ENCODE measurements at places on chromosomes 1 and 21. TPM values are rescaled to one million over a fixed set of nuclear protein-coding genes. Genes with fewer than 3 reads are reported as not detected.

DNA sequence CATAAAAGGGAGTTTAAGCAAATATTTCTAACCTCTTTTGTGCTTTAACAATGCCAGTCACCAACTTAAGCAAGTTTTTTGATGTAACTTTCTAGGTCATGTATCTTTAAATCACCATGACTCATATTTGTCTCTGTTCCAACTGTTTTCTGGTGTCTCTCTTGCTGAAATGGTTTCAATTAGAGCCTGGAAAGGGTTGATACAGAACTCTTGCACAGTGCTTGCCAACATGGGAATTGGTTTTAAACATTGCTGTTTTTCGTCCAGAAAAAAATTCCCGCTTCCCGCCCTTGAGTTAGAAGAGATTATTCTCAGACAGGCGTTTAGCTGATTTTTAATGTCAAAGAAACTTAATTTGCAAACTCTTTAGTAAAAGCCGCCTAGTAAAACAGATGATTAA lies 46.4 kb upstream of the SLC22A15 start:
- no peak for DNase-seq

DNA sequence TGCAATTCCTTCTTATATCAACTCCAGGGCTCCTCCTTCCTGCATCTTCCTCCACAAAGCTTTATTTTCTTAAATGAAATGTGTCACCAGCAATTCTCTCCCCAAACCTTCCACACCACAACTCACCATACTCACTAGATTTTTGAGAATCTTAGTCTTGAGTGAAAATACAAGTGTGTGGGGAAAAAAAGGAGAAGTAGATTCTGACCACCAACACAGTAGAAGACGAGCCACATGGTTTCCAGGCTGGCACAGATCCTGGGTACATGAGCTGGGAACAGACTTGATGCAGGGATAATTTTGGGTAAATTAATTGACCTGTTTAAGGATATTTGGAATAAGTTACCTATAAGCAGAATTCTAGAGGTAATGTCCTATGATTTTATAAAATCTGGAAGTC lies 72.8 kb upstream of the KCNJ15 start:
- no peak for DNase-seq

GRCh38 chr1:144551107-144551542 lies 41.6 kb upstream of the PPIAL4F start:
- DNase-seq, result no peak

DNA sequence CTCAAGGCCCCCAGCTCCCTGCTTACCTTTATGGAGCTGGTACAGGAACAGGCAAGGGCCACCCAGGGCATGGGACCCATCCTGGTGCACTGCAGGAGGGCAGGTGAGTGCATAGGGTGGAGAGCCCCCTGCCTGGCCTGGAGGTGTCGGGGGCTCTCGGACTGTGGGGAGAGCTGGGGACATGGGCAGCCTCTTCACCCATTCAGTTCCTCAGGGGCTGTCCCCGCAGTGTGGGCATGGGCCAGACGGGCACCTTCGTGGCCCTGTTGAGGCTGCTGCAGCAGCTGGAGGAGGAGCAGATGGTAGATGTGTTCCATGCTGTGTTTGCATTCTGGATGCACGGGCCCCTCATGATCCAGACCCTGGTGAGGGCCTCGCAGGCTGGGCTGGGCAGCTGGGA lies 7.3 kb upstream of the LGR6 start:
- no peak for DNase-seq

DNA sequence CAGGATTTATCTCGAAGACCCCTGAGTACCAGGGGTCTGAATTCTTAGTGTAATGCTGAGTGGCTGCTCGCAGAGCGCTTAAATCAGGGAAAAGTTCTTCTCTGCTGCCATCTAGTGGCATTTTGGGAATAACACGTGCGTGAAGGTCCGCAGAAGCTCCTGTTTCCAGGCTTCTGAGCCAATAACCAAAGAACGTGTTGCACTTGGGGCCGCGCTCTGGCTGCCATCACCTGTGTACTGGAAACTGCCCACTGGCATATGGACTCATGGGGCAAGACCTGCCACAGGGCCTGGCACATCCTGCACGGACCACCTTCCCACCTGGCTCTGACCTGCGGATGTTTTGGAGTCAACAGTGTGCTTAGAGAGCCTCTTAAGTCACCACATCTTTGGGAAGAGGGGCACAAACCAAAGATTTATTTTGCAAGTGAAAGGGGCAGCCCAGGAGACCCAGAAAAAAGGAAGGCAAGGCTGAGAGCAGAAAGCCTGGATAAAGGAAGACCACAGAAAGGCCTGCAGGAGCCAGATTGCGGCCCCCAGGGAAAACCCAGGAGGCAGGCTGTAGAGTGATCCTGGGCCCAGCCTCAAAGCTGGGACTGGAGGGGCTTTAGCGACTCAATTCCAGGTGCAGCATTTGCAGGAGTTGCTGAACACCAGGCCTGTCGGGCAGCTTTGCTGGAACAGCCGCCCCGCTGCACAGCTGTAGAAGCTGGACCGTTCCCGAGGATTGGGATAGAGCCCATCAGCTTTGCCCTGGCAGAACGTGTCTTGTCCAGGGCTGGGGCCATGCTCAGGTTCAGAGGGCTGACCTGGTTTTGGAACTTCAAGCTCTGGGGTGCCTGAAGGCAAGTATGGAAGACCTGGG lies 13.0 kb downstream of the CHIT1 start:
- peak; percentile 50 for DNase-seq

Gene MMP23B
- total RNA-seq, result 79.3 TPM

Gene SLC5A9
- 2.9 TPM for total RNA-seq

Gene DCST1
- total RNA-seq, result 0.89 TPM
